ENCODE measurements at places on chromosomes 11 and 22. TPM values are rescaled to one million over a fixed set of nuclear protein-coding genes. Genes with fewer than 3 reads are reported as not detected.
A peak's percentile ranks its signal among the peaks of the same experiment; 100 is the strongest.

GRCh38 chr11:8263109-8263768 is 439 bp downstream of the LMO1 start:
- no peaks in the 10 kb centered on the region for H3K27me3 ChIP-seq
- no peak overlapping the region for H3K27ac ChIP-seq
- H3K36me3 ChIP-seq: no peaks in the 10 kb centered on the region
- H3K4me1 ChIP-seq: peaks cover 17% of the 10 kb centered on the region
- H3K4me3 ChIP-seq: peak overlapping the region; percentile 43
- no peak for DNase-seq

DNA sequence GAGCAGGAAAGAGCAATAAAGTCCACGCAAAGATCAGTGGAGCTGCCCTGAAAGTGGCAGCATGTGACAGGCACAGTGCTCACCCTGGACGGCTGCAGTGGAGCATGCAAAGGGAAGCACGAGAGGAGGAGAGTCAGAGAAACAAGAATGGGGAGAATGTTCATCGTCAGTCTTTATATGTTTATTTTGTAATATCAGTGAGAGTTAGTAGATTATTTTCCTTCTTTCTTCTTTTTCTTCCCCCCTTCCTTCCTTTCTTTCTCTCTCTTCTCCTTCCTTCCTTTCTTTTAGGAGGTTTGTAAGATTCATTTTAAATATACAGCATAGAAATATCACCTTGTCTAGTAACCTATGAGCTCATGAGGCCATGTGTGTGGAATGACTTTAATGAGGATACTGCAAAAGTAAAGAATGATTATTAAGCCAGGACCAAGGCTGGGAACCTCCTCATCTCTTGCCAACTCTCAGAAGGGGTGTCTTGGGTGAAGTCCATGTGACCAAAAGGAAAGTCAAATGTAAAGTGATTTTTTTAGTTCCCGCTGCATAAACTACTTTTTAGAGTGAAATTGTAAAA is 321.1 kb downstream of the AASDHPPT start:
- H3K36me3 ChIP-seq: no peaks in the 10 kb centered on the region
- DNase-seq: no peak
- H3K27ac ChIP-seq: peak overlapping the region; percentile 18
- peaks cover 6% of the 10 kb centered on the region for H3K4me1 ChIP-seq

DNA sequence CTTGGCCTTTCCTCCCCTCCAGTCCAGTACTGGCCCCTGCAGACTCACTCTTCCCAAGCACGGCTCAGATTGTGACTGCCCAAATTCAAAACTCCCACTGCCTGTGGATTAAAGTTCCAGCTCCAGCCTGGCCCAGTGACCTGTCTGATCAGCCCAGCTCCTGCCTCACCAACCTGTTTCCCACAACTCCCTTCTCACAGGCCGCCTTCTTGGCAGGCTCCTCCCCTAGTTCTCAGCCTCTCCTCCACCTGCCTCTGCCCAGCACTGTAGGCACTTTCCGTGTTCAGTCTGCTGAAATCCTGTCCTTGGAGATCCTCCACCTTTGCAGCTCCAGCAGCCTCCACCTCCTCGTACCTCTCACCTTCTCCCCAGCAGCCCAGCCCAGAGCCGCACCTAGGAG is 68.6 kb downstream of the MICAL2 start:
- H3K4me3 ChIP-seq: no peak overlapping the region
- DNase-seq: no peak
- H3K27me3 ChIP-seq: no peaks in the 10 kb centered on the region
- peaks cover 7% of the 10 kb centered on the region for H3K4me1 ChIP-seq
- H3K36me3 ChIP-seq: no peaks in the 10 kb centered on the region

DNA sequence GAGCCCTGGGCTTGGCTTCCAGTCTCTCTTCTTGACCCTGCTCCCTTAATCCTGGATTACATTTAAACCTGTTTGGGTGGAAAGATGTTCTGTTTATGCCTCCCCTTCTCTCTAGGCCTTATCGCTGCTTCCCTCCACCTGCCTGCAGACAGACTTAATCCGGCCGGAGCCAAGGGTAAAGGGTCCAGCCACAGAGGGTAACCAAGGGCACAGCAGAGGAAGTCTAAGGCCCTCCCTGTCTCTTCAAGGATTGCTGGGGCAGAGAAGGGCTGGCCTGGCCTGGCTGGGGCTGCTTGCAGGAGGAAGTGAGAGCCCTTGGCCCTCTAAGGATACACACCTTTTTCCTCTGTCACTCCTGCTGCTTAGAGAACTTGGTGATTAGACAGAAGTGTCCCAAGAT is 2.1 kb downstream of the GAL3ST3 start:
- no peak overlapping the region for H3K4me3 ChIP-seq
- no peaks in the 10 kb centered on the region for H3K27me3 ChIP-seq
- H3K36me3 ChIP-seq: no peaks in the 10 kb centered on the region

GRCh38 chr22:27349456-27349855 is 452.1 kb downstream of the MN1 start:
- no peaks in the 10 kb centered on the region for H3K36me3 ChIP-seq
- H3K27ac ChIP-seq: no peak overlapping the region
- H3K4me1 ChIP-seq: no peaks in the 10 kb centered on the region
- DNase-seq: no peak
- H3K4me3 ChIP-seq: no peak overlapping the region

DNA sequence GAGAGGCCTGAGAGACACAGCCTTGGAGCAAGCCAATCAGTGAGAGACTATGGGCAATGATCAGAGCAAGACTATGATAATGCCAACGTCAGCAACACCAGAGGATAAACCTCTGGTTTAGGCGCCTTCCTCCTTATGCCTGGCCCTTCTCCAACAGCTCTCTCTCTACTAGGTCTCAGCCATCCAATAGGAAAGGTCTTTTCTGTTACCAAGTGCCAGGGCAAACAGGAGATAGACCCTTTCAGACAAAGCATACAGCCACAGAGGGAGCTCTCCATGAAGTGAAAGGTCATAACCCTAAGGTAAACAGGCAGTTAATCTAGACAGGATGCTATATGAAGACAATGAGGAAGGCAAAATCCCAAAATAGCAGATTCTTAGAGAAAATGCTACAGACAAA is 9.5 kb downstream of the STK33 start:
- no peaks in the 10 kb centered on the region for H3K27me3 ChIP-seq
- no peaks in the 10 kb centered on the region for H3K36me3 ChIP-seq
- no peak overlapping the region for H3K4me3 ChIP-seq
- no peak overlapping the region for H3K27ac ChIP-seq
- no peak for DNase-seq

GRCh38 chr11:27497284-27497866 is 9.2 kb downstream of the LIN7C start:
- H3K4me3 ChIP-seq: no peak overlapping the region
- no peaks in the 10 kb centered on the region for H3K27me3 ChIP-seq
- no peak for DNase-seq

DNA sequence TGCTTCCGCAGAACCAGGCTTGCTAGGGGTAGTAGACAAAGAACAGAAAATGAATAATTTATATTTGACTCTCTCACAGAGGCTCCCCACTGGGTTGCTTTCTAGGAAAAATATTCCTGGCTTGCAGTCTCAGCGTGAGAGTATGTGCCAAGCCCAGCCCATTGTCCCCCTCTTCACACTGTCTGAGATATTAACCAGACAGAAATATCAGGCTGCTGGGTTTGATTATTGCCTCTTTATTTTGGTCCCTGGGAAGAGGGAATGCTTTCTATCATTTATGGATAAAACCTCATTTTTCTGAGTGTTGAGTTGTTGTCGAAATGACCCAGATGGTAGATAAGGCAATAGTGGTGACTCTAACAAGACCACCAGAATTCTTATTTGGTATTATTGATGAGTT is 367.9 kb downstream of the METTL15 start:
- no peaks in the 10 kb centered on the region for H3K4me1 ChIP-seq
- H3K27me3 ChIP-seq: no peaks in the 10 kb centered on the region
- H3K36me3 ChIP-seq: no peaks in the 10 kb centered on the region

- H3K4me1 ChIP-seq: no peaks in the 10 kb centered on the region
- no peak overlapping the region for H3K27ac ChIP-seq
- no peak overlapping the region for H3K4me3 ChIP-seq
- H3K27me3 ChIP-seq: no peaks in the 10 kb centered on the region
Measured at GRCh38 chr22:42418811-42419242, 13.4 kb downstream of the NFAM1 start.

SCUBE2 gene
- total RNA-seq: 5.2 TPM
